ENCODE measurements at places on chromosomes 7 and 10.

GRCh38 chr10:124740369-124741280 lies 3.6 kb downstream of the FAM53B start:
- DNase-seq, result no peak

GRCh38 chr10:16545116-16545736 lies 23.5 kb upstream of the C1QL3 start:
- no peak for DNase-seq

- no peak for DNase-seq
Observed at GRCh38 chr7:98991141-98991540, 112.8 kb downstream of the TRRAP start.

DNA sequence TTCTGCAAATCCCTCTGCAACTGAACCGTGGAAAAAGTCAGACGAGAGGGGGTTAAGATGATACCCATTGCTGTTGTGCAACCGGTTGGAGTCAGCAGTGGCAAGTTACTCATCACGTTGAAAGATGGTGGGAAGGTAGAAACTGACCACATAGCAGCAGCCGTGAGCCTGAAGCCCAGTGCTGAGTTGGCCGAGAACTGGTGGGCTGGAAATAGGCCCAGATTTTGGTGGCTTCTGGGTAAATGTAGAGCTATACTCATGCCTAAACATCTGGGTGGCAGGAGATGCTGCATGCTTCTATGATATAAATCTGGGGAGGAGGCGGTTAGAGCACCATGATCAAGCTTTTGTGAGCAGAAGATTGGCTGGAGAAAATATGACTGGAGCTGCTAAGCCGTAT lies 78.6 kb downstream of the ARL5B start:
- DNase-seq, result no peak

DNA sequence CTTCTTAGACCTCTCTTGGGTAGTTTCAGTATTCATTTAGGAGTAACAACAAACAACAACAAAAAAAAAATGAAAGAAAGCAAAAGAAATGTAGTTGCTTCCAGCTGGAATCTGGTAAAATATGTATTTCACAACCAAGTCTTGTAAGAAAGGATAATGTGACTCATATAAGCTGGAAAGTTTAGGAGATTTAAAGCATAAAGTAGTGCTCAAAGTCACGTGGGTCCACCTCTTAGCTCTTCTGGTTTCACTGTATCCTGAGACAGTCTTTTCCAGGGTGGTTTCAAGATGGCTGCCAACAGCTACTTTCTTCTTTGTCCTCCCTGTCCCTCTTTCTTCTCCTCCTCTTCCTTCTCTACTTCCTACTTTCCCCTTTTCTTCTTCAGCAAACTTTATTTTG lies 69.5 kb upstream of the CDK13 start:
- no peak for DNase-seq

- no peak for DNase-seq
Observed at GRCh38 chr7:54944179-54944578, 74.6 kb upstream of the EGFR start.

GRCh38 chr7:79790656-79791262 lies 337.3 kb upstream of the MAGI2 start:
- no peak for DNase-seq

GRCh38 chr10:80600256-80600655 lies 62.6 kb downstream of the SH2D4B start:
- no peak for DNase-seq

GRCh38 chr7:95471071-95471470 lies 14.7 kb upstream of the ASB4 start:
- DNase-seq, result peak; percentile 10

DNA sequence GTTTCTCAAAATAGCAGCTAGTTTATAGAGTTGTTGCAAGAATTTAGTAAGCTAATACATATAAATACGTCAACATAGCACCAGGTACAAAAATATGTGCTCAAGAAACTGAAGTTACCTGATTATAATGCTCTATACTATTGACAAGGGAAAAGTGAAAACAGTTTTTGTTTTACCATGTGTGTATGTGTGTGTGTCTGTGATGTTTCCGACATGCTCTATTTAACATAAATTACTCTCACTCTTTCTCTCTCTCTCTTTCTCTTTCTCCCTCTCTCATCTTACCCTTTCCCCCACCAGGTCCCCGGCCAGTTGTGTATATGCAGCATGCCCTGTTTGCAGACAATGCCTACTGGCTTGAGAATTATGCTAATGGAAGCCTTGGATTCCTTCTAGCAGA lies 4.3 kb downstream of the LIPN start:
- DNase-seq, result no peak

GRCh38 chr10:72310241-72310633 lies 36.5 kb downstream of the DDIT4 start:
- DNase-seq, result peak; percentile 4

DNA sequence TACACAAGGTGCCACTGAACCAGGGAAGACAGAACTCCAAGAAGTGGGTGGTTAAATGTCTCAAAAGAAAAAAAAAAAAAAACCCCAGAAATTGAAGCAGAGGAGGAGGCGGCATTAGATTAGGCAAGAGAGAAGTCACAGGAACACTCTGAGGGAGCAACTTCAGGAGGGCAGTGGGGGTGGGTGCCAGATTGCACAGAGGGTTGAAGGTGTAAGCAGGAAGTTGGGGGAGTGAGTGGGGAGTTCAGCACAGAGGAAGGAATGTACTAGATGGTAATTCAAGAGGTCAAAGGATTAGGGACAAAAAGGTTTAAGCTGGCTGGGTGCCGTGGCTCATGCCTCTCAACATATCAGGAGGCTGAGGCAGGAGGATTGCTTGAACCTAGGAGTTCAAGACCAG lies 110.0 kb upstream of the PDLIM1 start:
- no peak for DNase-seq

DNA sequence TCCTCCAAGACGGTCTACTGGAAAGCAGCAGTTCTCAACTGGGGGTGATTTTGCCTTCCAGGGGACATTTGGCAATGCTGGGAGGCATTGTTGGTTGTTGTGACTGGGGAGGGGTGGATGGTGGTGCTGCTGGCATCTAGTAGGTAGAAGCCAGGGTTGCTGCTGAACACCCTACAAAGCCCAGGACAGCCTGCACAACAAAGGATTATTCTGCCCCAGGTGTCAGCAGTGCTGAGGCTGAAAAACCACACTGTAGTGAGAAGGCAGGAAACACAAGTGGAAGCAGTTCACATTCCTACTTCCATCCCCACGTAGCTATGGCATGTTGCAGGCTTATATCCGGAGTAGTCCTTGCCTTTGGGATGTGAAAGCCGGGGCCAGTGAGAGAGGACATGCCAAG lies 86.9 kb downstream of the AOAH start:
- DNase-seq, result no peak

GRCh38 chr10:130215931-130216231 lies 79.7 kb downstream of the GLRX3 start:
- no peak for DNase-seq

GRCh38 chr10:7410301-7410861 lies 453 bp downstream of the SFMBT2 start:
- DNase-seq, result no peak

- DNase-seq, result no peak
Observed at GRCh38 chr10:80416479-80417098, 8.2 kb downstream of the PRXL2A start.

GRCh38 chr7:7265081-7266075 lies 83.0 kb downstream of the C1GALT1 start:
- DNase-seq, result no peak

- DNase-seq, result no peak
Observed at GRCh38 chr7:134034652-134035051, 92.5 kb upstream of the LRGUK start.

DNA sequence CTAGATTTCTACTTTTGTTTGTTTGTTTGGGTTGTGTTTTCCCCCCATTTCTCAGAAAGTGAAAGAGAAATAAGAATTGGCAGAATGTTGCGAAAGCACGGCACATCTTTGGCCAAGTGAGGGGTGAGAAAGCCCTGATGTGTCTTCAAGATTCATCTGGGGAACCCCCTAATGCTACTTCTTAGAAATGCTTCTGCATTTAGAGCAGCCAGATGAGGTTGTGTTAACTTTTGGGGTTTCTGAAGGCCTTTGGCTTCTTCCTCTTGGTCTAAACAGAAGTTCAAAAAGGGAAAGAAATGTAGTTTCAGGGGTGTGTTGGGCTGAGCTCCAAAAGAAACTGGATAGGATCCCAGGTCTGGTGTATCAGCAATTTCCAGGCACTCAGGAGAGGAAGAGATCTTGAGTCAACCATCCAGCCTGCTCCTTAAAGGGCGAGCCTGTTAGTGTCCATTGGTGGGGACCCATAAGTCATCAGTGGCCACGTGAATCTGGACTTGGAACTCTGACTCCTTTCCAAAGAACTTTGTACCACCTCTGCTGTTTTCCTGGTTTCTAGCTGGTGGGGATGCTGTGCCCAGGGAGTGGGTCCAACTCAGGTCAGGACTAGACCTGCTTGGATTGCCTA lies 6.5 kb downstream of the DUSP5 start:
- no peak for DNase-seq

GRCh38 chr7:12583176-12583575 lies 12.7 kb downstream of the SCIN start:
- no peak for DNase-seq

DNA sequence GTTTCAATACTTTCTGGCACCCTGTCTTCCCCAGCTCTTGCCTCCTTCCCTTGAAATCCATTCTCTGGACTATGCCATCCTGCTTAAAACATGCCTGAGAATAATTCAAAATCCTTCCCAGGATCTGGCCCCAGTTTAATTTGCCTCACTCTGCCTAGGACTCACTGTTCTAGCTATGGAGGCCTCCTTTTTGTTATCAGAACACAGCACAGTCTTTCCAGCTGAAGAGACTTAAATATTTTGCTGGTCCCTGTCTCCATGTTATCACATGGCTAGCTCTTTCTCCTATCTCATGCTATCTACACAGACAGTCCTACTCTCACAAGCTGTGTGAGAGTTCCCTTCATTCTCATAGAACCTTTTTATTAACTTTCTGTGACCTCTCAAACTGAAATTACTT lies 194.8 kb downstream of the RNLS start:
- DNase-seq, result no peak

DNA sequence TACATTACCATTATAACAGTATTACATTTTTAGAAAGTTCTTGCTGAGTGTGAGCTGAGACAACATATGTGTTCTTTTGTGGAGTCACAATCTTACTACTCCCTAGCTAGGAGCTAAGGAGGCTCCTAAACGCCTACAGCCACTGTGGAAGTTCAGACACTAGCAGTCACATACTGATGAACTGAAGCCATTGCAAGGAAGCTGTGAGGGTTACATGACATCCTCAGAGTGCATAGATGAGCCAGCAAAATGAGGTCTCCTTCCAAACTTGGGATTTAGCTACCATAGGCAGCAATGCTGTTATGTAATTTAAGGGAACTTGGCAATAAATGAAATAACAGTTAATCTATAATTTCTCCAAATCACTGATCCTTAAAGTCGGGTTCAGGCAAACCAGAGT lies 10.8 kb upstream of the ST7 start:
- DNase-seq, result no peak

- DNase-seq, result no peak
Observed at GRCh38 chr10:78798976-78799730, 269.6 kb upstream of the ZMIZ1 start.

DNA sequence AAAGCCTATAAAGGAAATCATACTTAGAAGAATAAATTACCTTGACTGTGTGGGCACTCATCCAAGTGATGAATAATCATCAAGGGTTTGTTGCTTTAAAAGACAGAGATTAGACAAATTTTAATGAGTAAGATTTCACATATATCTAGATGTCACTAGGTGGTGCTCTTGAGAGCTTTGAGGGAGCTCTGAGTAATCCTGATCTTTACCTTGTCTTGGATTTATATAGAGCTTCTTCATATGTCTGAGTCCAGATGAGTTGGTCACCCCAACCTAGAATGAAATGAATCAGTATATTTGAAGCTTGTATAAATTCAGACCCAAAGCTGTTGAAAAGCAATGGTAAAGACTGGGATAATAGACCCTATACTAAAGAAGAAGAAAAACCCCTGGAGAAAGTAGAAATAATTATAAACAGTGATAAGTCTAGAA lies 3.7 kb downstream of the AGR2 start:
- peak; percentile 72 for DNase-seq

DNA sequence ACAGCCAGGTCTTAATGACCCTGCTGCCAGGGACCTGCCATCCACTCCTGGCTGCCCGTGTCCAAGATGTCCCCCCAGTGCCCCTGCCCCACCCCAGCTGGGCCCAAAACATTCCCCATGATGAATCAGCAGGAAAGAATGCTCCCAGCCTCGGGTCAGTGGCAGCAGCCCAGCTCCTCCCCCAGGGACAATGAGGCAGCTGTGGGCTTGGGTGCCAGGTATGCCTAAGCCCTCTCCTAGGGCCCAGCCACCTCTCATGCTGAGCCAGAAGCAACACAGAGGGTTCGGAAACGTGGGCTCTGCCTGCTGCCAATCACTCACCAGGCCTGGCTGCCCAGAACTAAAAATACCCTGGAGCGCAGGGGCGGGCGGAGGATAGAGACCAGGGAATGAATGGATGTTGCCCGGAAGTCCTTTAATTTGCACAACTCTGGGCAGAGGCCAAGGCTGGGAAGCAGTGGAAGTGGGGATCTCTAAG lies 1.5 kb upstream of the LOXL4 start:
- peak; percentile 19 for DNase-seq

DNA sequence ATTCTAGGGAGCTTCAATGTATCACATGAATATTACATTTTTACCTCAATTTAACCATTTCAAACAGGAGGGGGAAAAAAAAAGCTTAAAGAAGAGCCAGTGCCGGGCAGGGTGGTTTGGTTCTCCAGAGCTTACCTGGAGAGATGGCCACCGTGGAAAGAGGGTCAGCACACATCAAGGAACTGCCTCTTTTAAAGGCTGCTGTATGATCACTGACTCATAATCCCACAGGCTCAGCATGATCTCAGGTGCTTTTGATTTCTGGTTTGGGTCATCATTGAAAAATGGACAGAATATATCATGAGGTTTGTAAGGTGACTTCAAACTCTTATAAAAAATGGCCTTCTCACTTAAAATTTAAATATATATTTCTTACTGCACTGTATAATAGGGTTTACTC lies 67.5 kb upstream of the MDFIC start:
- no peak for DNase-seq

DNA sequence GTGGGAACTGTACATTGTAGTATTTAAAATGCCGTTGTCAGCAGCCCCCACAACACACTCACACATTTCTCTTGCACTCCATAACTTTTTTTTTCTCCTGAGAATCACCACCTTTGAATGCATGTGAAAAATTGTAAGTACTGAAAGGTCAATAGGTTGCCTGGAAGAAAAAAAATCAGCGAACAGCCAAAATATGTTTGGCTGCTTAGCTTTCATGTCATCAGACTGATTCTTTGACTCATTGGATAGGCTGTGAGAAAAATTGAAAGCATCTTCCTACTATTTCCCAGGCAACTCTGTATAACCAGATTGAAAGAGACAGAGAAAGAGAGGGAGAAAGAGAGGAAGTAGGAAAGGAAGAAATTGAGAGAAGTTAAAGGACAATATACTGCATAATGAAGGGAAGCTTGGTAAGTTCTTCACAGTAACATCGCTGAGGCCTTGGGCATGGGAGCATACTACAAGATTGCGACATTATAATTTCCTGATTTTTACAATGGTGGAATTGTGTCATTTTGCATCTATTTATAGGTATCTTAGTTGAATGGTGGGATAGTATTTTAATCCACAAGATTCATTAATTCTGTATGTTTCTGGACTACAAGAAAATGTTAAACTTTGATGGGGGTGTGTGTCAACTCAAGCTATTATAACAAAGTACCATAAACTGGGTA lies 249.3 kb upstream of the KCND2 start:
- no peak for DNase-seq

- DNase-seq, result no peak
Observed at GRCh38 chr10:29731760-29732159, 97.0 kb upstream of the SVIL start.

- DNase-seq, result no peak
Observed at GRCh38 chr7:111192614-111193413, 101.9 kb downstream of the LRRN3 start.

Measured in NCI-H1105 treated with DMSO at 0.1 percent for 48 hours (cell line).